Activated T-helper 9 cell treated with anti-CD3 and anti-CD28 coated beads, Interleukin-2, amount 50 U/mL, for 16 hours (primary cell): ENCODE measurements at places on chromosomes 3 and 15.

DNA sequence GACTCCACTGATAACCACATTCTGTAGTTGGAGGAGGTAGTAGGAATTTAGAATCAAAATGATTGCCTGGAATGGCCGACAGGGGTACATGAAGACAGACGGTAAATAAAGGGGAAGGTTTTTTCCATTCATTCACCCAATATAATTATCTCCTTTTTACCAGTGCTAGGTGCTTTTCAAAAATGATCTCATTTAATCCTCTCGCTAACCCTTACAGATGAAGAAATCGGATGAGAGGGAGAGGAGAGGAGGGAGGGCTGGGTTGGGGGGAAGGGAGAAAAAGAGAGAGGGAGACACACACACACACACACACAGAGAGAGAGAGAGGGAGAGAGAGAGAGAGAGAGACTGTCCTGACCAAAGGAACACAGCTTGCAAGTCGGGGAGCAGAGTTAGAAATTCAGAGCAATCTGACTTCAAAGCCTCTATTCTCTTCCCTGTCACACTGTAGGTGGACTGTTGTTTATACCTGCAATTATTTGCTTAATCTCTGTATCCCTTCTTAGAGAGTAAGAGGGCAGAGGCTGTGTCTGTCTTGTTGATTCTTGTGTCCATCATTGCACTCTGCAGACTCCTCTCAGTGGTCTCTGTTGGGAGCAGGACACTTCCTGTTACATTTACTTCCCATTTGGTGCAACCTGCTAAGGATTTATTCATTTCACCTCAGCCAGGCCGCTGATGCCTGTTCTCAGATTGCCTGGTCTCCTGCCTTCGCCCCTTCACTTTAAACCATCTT lies 18.7 kb upstream of the PAQR9 start:
- DNase-seq = no peak

GRCh38 chr3:129238945-129239705 lies 10.3 kb upstream of the COPG1 start:
- DNase-seq = no peak

DNA sequence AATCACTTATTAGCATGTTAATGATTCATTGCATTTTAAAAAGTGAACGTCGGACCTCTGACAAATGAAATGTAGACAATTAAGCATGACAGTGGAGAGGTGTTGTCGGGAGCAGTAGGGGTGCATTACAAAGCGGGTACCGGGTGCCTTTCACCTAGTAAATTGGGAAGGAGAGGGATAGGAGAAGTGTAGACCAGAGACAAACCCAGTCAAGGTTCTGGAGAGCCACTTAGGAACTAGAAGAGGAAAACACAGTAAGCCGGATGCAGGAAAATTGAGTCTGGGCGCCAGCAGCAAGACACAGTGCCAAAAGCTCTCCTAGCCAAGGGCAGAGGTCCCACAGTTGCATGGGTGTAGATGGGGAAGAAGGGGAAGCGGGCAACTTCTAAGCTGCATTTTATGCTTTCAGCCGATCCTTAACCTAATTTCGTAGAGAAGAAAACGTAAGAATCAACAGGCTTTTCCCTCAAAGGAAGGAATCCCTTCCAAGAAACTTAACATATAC lies 3.1 kb upstream of the CERS3 start:
- DNase-seq = no peak

- no peak for DNase-seq
Measured at GRCh38 chr15:72397796-72398588, at the start of gene TMEM202. Gene TMEM202, plus strand, starts transcription at chr15:72398305. Its CDS starts 22 bp downstream, at chr15:72398327.

GRCh38 chr15:75828429-75828828 lies 14.8 kb upstream of the UBE2Q2 start:
- DNase-seq = no peak

- DNase-seq = no peak
Measured at GRCh38 chr3:195897853-195898415, 10.4 kb downstream of the TNK2 start.
